ENCODE measurements at places on chromosomes 2 and 18.

DNA sequence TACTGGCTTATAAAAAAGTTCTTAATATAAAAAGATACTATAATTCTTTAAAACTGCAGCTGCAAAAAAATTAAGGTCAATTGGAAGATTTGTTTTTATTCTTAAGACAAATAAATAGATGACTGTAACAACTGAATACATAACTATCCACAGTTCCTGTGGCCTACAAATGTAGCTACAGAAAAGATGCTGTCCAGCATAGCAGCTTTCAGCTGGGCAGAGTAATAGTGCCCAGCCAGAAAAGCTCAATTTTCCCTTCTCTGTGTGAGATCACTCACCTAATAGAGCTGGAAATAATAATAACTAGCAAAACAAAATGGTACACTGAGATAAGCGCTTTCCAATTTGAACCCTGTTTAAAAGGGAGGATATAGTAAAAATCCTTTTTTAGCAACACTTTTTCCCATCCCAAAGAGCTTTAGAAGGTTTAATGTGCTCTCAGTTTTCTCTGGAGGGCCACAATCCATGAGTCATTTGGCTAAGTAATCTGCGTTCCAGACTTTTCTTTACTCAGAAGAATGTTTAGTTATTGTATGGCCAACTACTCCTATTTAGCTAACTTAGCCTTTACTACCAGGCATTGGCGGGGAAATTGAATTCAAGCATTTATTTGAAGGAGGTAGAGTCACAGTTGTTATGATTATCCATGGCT lies 158.1 kb upstream of the SLC39A10 start:
- no peak for DNase-seq

DNA sequence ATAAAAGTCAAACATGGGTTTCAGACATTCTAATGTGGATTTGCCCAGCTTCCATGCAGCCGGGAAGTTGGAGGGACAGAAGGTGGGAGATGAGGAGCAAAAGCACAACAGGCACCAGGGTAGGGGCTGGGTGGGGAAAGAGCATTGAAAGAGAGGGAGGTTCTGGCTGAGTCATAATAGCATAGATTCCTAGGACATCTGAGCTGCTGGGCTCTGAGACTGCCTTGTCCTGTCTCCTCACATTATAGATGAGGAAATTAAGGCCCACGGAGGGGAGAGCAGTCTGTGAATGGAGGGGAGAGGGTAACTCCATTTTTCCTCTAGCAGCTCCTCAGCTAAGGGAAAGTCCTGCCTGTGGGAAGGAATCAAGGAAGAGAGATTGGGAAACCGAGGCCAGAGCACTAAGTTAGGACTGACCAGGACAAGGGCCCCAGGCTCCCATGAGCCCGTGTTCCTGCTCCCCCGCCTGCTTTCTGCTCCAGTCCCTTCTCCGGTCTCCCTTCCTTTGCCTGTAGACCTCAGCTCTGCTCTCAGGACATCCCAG lies 26.2 kb downstream of the SH2D6 start:
- DNase-seq, result no peak

DNA sequence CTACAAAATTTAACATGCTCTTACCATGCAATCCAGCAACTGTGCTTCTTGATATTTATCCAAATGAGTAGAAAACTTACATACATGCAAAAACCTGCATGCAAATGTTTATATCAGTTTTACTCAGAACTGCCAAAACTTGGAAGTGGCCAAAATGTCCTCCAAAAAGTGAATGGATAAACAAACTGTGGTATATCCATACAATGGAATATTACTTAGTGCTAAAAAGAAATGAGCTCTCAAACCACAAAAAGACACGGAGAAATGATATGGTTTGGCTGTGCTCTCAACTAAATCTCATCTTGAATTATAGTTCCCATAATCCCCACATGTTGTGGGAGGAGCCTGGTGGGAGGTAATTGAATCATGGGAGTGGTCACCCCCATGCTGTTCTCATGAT lies 267.2 kb downstream of the ZEB2 start:
- DNase-seq, result no peak

DNA sequence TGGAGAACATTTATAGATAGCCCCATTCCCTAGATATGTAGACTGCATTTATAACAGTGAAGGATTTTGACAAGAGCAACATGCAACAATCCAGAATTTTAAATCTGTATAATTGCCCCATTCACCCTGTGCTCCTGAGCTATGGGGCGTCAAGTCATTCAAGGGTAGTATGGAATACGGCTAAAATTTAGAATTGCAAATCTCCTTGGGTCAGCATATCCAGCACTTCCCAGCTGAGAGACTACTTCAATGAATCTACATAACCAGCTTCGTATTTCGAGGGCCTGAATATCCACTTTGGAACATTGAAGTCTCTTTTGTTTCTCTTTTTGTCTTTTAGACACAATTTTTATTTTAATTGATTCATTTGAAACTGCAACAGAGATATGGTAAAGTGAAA lies 28.4 kb upstream of the ACVR1C start:
- DNase-seq, result no peak

GRCh38 chr2:200130762-200131166 lies 175.4 kb downstream of the MAIP1 start:
- peak; percentile 32 for DNase-seq

- DNase-seq, result no peak
These were observed 77.5 kb downstream of the ACSL3 start for GRCh38 chr2:222938327-222938726.

DNA sequence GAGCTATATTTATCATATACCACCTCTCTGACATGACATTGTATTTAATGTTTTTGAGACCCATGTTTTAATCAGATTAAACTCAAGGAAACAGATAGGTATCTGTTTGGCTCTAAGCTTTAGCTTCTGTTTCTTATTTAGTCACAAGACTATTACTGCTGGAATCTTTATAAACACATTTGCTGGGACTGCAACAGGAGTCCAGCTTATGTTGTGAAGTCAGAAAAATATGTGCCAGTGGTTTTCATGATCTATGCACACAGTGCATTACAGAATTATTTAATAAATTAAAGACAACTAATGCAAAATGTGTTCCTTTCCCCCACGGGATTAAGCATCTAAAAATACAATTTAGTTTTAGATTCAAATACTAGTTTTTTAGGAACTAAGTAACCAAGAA lies 338.9 kb downstream of the ZEB2 start:
- DNase-seq, result no peak

- no peak for DNase-seq
These were observed 156.0 kb upstream of the TWIST2 start for GRCh38 chr2:238691596-238692491.

GRCh38 chr2:200308546-200309295 lies 2.2 kb downstream of the SPATS2L start:
- DNase-seq, result peak; percentile 48

DNA sequence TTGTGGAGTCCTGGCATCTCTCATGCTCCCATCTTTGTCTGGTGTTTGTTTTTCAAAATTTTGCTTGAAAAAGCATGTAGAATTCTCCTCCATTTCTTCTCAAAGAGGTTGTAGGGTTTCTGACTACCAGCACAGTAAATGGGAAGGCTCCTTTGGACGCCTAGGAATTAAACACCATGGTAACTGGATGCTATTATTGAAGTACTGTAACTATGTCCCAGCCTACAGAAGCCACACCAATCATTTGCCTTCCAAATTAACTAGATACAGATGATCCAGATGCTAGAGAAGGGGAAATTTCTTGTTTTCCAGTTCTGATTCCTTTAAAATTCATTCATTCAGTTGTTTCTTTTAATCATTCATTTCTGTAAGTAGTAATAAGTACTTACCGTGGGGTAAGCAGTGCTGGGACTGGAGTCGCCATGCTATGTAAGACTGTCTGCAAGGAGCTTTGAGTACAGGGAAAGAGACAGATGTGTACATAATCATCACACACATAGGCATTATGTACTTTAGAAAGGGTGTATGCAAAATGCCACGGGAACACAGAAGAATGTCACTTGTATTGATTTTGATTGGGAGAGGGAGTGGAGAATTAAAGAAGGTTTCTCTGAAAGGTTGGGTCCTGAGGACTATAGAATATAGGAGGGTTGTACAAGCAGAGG lies 49.6 kb downstream of the KIF5C start:
- DNase-seq, result no peak

- DNase-seq, result no peak
These were observed 32.8 kb upstream of the B3GNT7 start for GRCh38 chr2:231362555-231363184.

- DNase-seq, result peak; percentile 84
These were observed 6.6 kb downstream of the SH3RF3 start for GRCh38 chr2:109135359-109136197.

GRCh38 chr18:55380589-55380988 lies 207.4 kb downstream of the TCF4 start:
- DNase-seq, result no peak

GRCh38 chr2:178449700-178450523 lies 1.1 kb downstream of the PRKRA start:
- DNase-seq, result no peak

GRCh38 chr2:120982598-120982997 lies 246.9 kb downstream of the GLI2 start:
- DNase-seq, result no peak

DNA sequence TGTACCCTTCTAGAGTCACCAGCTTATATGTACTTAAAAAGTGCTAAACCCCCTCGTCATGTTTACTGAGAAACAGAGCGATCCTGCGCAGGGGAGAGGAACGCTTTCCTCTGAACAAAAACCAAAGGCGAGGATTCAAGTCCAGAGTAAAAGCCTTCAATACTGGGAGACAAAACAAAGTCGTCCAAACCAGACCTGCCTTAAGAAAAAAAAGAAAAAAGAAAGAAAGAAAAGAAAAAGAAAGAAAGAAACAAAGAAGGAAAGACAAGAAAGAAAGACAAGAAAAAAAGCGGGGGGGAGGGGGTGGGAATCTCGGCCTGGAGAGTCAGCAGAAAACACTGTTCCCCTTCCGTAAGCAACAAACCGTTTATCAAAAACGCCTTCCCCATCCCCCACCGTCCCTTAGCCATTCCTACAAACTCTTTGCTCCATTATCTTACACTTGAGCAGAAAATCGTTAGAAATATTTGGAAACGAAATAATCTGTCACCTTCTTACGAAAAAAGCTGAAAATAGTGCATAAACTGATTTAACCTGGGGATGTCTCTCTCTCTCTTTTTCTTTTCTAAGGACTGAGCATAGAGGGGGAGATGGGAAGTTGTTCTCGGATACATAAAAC lies 3.3 kb downstream of the PTGR3 start:
- DNase-seq, result peak; percentile 73

GRCh38 chr18:73691118-73691517 lies 456.5 kb downstream of the FBXO15 start:
- peak; percentile 15 for DNase-seq

DNA sequence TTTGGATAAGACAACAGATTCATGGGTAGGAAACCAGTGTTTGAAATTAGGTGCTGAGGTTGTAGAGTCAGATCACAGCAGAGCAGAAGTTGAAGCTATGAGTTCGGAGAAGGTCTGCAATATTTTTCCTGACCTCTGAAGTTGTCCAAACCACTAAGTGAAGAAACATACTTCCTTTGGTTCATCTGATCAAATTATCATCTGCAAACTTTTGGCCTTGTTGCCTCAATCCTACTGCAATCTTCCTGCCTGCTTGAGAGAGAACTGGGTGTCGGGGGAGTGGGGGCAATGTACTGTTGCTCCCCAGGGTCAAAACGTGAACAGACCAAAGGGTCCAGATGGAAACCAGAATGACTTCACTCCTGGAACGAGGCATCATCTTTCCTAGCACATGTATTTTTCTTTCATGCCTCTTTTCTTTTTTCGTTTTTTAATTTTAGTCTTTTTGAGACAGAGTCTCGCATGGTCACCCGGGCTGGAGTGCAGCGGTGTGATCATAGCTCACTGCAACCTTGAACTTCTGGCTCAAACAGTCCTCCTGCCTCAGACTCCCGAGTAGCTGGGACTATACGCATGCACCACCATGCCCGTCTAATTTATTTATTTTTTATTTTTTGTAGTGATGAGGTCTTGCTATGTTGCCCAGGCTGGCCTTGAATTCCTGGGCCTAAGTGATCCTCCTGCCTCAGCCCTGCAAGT lies 42.7 kb downstream of the RAB31 start:
- DNase-seq, result no peak

DNA sequence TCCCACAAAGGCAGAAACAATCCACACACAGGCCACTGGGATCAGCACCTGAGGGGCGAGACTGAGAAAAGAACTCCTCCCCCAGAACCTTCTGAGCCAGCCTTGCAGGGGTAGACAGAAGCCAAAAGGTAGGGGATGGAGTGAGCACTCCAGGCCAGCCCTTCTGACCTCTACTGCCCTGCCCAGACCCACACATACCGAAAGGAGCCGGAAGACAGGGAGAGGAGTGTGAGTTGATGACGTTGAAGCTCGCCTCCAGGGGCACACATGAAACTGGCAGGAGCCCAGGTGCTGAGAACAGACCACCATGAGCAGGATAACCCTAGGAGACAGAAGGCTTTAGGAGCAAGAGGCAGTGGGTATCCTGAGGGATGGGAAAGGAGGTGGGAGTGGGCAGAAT lies 1.8 kb downstream of the SLC23A3 start:
- no peak for DNase-seq

DNA sequence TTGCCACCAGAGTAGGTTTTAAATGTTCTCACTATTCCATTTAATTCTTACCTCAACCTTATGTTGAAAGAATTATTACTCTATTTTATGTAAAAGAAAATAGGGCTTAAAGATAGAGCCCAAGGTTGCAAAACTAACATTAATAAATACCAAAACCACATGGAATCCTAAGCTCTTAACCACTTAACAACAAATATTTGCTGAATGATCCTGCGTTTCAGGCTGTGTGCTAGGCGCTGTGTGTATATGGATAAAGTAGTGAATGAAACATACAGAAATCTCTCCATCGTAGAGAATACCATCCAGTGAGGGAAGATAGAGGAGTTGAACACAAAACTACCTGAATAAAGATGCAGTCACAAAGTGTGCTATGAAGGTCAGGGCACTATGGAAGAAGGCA lies 485.1 kb downstream of the THSD7B start:
- DNase-seq, result no peak

DNA sequence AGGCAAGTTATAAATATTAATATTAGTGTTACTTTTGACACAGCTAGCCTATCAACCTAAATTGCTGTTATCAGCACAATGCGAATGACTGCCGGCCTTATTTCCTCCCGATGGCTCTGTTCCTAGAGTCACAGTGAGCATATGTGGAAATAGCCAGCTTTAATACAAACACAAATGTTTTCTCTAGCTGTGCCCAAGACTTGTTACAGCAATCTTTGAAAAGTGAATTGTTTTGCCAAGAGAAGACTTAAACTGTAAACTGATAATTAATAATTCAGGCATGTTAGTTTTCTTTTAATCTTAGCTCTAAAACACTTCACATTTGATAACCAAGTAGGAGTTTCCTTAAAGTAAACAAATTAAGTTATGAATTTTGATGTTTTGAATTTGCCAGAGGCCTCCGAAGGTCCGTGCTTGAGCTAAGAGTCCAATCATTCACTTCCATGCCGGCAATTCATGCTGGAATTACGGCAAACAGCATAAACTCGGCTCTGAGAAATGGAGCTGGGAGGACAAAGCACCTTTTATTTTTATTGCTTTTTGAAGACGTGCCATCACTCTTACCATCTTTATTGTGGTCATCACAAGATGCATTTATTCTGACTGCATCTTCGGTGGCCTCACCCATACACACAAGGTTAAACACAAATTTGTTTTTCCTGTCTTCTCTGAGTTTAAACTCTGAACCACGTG lies 184.5 kb upstream of the CWC22 start:
- DNase-seq, result no peak
